Fibroblast of villous mesenchyme (primary cell): ENCODE measurements at places on chromosomes 5 and 9. TPM values are rescaled to one million over a fixed set of nuclear protein-coding genes. Genes with fewer than 3 reads are reported as not detected.

DNA sequence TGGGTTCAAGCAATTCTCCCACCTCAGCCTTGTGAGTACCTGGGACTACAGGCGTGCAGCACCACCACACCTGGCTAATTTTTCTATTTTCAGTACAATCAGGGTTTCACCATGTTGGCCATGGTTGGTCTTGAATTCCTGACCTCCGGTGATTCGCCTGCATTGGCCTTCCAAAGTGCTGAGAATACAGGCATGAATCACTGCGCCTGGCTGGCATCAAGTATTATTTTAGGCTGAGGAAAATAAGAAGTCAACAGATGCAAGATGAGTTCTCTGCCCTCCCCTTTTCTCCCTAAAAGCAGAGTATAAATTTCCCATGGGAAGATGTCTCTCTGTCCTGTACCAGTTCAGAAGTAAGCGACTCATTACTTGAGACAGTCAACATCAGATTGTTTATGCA lies 71.5 kb downstream of the ELAVL2 start:
- no peak for DNase-seq

DNA sequence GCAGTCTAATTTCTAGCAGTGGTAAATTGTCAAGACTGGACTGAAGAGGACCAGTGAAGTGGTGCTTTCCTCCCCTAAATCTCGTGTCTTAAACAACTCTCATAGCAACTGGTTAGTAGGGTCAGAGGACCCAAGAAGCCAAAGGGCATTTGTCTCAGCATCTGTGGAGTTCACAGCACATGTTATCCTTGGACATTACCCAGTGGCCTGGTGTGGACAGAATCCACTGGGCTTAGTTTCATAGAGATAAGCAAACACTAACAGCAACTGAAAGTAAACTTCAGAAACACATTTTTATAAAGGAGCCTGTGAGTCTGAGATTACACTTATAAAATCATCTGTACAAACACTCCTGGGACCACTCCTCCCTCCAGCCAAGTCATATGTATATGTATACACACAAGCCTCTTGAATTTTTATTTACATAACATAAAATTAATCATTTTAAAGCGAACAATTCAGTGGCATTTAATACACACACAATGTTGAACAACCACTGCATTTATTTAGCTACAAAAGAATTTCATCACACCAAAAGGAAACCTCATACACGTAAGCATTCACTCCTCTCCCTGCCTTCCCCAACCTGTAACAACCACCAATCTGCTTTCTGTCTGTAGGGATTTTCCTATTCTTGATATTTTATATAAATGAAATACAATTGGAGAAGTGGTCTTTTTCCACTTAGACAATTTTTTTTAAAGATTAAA lies 457.8 kb downstream of the RASEF start:
- peak; percentile 5 for DNase-seq

GRCh38 chr5:14663734-14664269 lies 716 bp upstream of the OTULIN start:
- DNase-seq = no peak

Gene SV2C
- not detected in 2 replicates for total RNA-seq

- peak; percentile 96 for DNase-seq
Measured at GRCh38 chr5:39760385-39761198, 335.8 kb upstream of the DAB2 start.

DNA sequence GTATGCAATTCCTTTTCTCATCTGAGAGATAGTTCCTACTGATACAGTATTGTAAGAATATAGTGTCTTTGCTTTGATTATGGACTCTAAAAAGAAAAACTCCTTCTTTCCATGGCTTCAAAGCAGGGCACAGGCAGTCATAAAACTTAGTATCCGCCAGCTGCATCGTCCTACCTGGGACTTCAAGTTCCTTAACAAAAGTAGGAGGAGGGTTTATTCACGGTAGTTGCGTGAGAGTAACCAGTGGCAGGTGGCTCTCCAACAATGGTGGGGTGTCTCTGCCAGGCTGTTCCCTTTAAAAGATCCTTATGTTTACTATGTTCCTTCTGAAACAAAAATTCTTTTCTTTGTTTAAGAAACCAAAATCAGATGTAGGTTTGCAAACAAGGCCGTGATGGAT lies 173.5 kb upstream of the DMAC1 start:
- DNase-seq = no peak

Gene SYNPO
- 7.3 and 10.6 TPM in 2 replicates for total RNA-seq

DNA sequence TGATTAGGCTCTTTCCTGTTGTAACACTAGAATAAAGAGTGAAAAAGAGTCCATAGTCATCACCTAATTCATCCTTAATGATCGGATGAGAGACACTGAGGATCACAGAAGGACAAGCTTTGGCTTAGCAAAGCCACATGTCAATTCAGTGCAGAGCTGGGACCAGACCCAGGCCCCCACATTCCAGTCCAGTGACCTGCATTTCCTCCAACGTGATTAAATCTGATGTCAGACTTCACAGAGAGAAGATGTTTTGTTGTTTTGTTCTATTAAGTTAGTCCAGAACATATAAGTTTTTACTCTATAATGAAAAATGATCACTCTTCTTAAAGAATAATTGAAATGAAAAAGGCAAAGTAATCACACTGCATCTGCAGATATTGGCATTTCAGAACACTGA lies 377.9 kb upstream of the PAPPA start:
- no peak for DNase-seq

DNA sequence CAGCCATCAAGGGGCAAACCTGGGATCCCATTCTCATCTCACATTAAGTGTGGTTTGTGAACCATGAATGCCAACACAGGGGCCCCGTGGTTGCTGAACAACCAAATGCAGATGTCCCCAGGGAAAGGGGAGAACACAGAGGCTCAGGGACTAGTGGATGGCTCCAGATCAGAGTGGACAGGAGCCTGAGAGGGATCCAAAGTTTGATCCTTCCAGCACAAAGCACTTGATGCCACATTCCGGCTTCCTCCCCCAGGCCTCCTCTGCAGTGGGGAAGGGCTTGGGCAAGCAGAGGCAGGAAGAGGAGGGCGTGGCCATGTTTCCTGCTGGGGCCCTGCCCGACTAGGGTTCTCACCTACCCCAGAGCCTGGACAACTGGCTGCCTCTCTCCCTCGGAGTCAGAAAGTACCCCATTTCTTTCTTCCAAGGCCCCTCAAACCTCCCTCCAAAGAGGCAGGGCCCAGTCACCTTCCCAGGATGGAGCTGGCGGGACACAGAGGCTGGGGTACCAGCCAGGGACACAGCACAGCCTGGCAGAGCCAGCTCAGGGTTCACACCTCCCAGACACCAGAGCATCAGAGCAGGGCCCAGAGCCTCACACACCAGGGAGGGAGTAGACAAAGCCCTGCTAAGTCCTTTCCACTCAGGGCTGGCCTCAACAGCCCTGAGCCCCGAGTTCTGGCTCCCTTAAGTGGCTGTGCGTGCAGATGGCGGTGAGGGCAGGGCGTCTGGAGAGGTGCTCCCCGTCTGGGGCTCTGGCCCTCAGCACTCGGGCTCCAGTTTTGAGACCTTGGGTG lies 4.3 kb upstream of the RNF44 start:
- peak; percentile 28 for DNase-seq

GRCh38 chr5:178677429-178677828 lies 50.6 kb upstream of the CLK4 start:
- DNase-seq = no peak

Gene SLC44A1
- 22.5 and 37.1 TPM in 2 replicates for total RNA-seq

Gene SPINK4
- total RNA-seq = not detected in 2 replicates

Gene NTNG2
- total RNA-seq = 0.86 and 1.9 TPM in 2 replicates

DNA sequence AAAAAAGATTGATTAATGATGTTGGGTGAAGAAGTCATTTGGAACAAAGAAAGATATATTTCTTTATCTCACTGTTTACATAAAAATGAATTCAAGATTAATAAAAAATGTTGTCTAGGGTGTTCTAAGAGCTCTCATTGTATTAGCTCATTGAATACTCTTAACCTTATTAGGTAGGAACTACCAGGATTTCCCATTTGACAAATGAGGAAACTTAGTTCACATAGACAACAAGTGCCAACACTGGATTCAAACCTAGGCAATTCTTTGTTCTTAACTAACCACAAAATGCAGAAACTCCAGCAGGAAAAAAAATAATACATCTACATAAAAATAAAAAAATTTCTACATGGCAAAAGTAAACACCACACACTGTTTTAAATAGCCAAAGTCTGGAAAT lies 175.8 kb downstream of the RAPGEF6 start:
- DNase-seq = no peak

- no peak for DNase-seq
Measured at GRCh38 chr9:81879501-81879916, 48.7 kb upstream of the SPATA31D4 start.

Gene FRMPD1
- total RNA-seq = under 0.01 TPM in 1 of 2 replicates, not detected in the other

DNA sequence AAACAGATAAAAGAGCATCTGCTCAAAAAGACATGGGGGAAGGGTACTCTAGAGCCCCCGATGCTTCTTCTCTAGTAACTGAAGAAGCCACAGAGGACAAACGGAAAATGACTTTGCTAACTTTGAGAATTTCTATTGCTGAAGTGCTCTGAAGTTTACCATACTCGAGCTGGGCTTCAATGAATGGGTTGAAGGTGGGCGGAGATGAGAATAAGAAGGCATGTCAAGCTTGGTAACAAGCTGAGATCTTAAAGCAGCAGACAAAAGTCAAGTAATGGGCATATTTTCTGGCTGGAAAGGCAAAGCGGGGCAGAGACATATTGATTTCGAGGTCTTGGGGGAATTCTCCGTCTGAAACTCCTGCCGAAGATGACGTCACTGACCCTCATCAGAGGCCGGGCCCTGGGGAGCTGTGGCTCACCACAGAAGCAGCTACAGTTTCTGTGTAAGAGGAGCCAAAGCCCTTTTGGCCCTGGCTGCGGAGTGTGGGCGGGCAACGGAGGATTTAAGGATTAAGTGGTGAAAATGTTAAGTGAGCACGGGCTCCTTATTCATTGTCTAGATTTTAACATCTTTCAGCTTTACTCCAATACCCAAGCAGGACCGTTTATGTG lies 115.8 kb upstream of the SLIT3 start:
- peak; percentile 84 for DNase-seq

- DNase-seq = no peak
Measured at GRCh38 chr5:38780316-38780715, 65.5 kb upstream of the OSMR start.

Gene MOB3B
- total RNA-seq = 0.32 and 0.43 TPM in 2 replicates

Gene FABP6
- total RNA-seq = not detected in 2 replicates

GRCh38 chr9:112007575-112008240 lies 111.1 kb downstream of the UGCG start:
- peak; percentile 51 for DNase-seq

Gene GDA
- 0.97 and 4.3 TPM in 2 replicates for total RNA-seq

DNA sequence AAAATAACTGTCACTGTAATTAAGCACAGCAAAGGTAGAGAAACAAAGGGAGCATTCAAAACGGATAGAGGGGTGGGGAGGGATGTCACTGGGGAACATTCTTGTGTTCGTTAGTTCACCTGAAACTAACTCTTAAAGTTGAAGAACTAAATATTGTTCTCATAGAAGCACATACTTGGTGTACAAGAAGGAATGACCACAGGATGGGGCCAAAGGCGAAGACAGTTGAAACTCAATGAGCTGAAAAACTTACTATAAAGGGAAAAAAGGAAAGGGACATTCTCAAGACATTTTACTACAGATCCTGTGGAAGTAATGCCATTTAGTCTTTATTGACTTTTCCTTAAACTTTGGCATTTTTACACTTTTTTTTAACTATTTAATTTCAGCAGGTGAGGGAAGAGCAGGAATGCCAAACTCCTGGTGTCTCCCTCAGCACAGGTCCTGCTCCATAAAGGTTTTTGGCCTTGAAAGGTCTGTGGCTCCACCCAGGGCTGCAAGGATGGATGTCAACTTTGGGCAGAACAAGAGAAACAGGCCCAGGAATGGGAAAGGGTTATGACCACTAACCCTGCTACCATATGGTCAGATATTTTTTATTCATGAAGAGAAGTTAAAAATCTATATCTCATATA lies 197.6 kb upstream of the RASA1 start:
- DNase-seq = peak; percentile 67

DNA sequence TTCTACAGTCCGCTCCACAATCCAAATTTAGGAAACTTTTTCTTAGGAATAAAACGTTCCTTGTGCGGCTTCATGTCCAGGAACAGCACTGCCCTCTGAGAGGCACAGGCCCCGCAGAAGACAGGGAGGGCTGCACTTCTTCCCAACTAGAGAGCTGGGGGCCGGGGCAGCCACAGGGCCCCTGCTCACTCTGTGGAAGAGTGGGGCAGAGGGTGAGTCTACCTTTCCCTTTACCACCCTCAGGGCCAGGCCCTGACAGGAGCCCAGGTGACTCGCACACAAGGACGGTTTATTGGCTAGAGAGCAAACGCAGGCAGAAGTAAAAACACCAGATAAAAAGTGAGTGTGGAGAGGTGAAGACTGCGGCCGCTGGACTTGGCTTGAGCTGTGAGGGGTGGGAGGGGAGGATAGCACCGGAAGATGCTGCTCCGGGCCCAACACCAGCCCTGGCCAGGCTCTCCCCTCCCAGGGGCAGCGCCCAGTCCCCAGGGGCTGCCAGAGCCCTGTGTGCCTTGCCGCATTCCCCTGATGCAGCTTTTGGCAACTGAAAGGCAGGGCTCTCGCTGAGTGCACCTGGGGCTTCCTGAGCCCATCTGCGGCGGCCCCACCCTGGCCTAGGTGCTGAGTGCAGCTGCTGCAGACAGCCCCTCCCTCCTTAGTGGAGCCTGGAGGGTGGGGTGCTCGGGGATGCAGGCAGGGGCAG lies 20.2 kb downstream of the SH3GLB2 start:
- DNase-seq = no peak

Gene PKD2L2
- total RNA-seq = not detected in 2 replicates

Gene DOK3
- 2.6 TPM in 2 replicates for total RNA-seq

Gene SRD5A1
- total RNA-seq = 7.1 and 7.3 TPM in 2 replicates

DNA sequence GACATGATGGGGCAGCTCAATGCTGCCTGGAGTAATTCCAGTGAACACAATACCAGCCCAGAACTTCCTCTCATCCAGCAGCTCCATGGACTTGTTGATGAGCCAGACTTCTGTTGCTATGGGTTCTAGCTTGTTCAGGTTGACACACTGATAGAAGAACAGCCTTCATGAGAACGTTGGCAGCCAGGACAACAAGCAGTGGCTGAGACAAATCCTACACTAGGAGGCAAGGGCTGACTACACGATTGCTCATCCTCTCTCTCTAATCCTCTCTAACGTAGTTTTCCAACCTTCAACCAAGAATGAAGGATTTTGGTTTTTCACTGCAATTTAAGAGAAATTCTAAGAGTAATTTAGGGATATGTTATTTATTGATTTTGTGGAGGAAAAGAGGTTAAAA lies 67.8 kb downstream of the NIPSNAP3B start:
- DNase-seq = no peak

Gene C5orf52
- total RNA-seq = not detected in 2 replicates

GRCh38 chr5:146249801-146250200 lies 46.4 kb downstream of the RBM27 start:
- no peak for DNase-seq
